RKO (cell line): ENCODE measurements at places on chromosomes 4 and X.

- DNase-seq = no peak
Measured at GRCh38 chr4:17063888-17064287, 165.4 kb upstream of the LDB2 start.

- no peak for DNase-seq
Measured at GRCh38 chr4:4455210-4455865, 68.4 kb downstream of the NSG1 start.

GRCh38 chr4:94345266-94345665 lies 2.6 kb upstream of the HPGDS start:
- no peak for DNase-seq

DNA sequence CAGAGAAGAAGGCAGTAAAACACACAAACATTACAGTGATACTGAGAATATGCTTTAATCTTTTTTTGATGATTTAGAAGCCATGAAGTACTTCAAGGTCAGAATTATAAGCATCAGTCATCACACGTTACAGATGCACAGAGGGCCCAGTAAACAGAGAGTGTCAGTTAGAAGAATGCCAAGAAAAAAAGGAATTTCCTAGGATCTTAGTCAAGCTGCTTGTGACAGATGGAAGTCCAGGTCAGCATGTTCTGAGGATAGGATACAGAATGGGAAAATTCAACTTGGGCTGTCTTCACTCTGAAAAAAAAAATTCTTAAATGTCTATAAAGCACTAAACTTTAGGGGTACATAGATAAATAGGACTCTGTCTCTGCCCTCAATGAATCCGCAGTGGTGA lies 38.9 kb downstream of the GATB start:
- no peak for DNase-seq

- DNase-seq = no peak
Measured at GRCh38 chrX:16014171-16014570, 109.2 kb upstream of the GRPR start.

GRCh38 chr4:142567199-142567598 lies 278.9 kb downstream of the INPP4B start:
- no peak for DNase-seq

- no peak for DNase-seq
Measured at GRCh38 chr4:61666244-61666643, 466.1 kb downstream of the ADGRL3 start.

GRCh38 chrX:11239230-11239629 lies 54.0 kb upstream of the AMELX start:
- DNase-seq = peak; percentile 22

- no peak for DNase-seq
Measured at GRCh38 chr4:174224550-174224949, 58.9 kb downstream of the FBXO8 start.

GRCh38 chr4:4206204-4206603 lies 20.5 kb downstream of the OTOP1 start:
- DNase-seq = no peak

DNA sequence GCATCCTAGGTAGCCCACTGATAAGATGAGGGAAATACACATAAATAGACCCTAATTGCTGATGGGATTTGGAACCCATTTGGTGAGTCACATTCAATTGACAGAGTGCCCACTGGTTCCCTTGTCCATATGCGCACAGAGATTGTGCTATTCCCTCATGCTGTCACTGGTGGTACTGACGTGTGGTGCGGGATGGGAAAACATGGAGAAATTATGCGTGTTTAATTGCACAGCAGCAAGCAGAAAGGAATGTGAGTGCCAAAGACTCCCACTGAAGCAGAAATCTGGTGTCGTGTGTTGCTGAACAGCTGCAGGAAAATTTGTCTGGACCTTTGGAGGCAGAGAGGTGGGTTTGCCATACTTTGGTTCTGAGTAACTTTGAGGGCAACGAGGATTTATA lies 92.2 kb downstream of the NHSL2 start:
- no peak for DNase-seq

DNA sequence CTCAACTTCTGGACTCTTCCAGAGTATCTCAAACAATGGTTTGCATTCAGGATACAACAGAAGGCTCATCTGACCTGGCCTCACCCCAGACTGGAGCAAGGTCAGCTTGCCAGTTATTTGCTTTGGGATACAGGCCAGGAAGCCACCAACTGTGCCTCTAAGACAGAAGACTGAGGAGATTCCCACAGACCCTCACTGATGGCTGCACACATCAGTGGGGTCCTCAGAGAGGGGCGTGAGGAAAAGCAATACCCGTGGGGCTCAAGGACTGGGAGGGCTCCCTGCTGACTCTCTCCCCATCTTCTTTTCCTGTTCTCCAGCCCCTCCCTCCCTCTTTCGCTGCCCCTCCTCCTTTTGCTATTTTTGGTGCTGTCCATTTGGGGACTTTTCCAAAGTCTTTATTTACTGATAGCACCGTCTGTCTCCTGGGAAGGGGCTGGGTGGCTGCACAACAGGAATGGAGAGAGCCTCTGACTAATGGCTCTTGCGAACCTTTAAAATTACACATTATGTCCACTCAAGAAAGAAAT lies 23.2 kb downstream of the RELL1 start:
- DNase-seq = no peak

DNA sequence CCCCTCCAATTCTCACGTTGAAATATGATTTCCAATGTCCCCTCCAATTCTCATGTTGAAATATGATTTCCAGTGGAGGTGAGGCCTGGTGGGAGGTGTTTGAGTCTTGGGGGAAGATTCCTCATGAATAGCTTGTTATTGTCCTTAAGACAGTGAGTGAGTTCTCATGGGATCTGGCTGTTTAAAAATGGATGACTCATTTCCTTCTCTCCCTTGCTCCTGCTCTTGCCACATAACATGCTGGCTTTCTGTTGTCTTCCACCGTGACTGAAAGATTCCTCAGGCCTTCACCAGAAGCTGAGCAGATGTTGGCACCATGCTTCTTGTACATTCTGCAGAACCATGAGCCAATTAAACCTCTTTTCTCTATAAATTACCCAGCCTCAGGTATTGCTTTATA lies 346.8 kb upstream of the TECRL start:
- peak; percentile 48 for DNase-seq

DNA sequence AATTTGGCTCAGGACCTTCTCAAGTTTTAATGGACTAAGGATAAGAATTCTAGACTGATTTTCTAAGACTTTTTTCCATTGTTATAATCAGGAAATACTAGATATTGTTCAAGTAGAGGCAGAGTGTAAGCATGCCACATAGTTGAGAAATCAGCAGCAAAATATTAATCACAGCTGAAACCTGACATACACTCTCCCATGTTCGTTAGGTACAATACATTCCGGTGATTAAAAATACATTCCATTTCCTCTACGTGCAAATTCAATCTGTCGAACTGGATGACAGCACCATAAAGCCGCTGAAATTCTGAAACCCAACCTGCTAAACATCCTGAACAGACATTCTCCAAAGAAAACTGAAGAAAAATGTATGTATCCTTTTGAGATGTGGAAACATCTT lies 587.6 kb upstream of the DIPK2B start:
- no peak for DNase-seq

- DNase-seq = no peak
Measured at GRCh38 chr4:155724731-155725130, 34.1 kb upstream of the GUCY1B1 start.

- no peak for DNase-seq
Measured at GRCh38 chr4:94665500-94666404, 92.0 kb upstream of the BMPR1B start.

DNA sequence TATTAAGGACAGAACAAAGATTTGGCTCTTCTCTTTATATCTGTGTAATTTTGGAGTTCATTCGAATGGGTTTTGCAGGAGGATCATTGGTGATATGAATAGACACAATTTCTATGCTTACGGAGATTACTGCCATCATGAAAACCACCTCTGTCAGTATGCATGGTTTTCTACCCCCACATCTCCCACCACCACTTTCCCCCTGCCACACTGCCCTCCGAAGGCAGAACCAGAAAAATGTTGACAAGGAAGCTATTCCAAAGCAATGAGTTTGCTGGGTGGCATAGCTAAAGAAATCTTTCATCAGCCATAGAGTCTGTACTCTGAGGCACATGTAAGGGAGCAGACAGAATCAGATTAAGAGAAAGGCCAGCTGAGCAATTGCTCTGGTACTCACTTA lies 567.3 kb upstream of the ACTRT1 start:
- no peak for DNase-seq

GRCh38 chrX:103688946-103689345 lies 2.4 kb upstream of the MORF4L2 start:
- peak; percentile 75 for DNase-seq

DNA sequence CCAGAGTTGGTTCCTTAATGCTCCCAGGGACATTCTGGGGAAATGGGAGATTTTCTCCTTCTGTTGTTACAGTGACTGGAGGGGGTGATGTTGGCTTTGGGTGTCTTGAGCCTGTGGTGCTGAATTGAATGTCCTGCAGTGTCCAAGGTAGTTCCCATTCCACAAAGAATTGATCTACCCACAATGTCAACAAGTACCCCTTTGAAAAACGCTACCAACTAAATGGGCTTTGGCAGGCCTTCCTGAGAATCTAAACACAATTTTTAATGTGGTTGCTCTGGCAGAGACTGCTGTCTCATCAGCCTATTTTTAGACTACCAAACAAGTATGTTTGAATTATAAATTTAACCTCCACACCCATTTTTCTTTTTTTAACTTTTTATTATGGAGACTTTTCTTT lies 69.4 kb downstream of the CCKAR start:
- no peak for DNase-seq

- DNase-seq = no peak
Measured at GRCh38 chrX:107823456-107823855, 2.2 kb upstream of the MID2 start.

DNA sequence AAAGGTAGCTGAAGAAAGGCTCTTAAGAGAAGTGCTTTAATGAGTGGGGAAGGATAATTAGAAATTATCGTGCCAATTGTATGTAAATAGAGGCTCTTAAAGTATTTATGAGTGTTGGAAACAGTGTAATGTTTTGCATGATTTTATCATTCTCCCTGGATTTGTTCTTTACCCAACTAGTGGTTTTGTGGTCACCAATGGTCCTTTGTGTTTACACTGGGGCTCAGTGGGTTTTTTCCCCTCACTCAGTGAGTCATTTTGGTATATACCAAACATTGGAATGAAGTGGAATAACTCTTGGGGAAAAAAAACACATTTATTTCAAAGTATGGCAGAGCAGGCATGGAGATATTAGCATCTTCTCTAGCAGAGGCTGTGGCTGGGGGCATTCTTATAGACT lies 20.8 kb upstream of the LGI2 start:
- no peak for DNase-seq

GRCh38 chr4:107098401-107098800 lies 62.3 kb upstream of the DKK2 start:
- DNase-seq = no peak

- no peak for DNase-seq
Measured at GRCh38 chrX:119226446-119226845, 9.6 kb upstream of the PGRMC1 start.

- DNase-seq = peak; percentile 35
Measured at GRCh38 chr4:48409203-48409602, 67.9 kb downstream of the SLAIN2 start.

DNA sequence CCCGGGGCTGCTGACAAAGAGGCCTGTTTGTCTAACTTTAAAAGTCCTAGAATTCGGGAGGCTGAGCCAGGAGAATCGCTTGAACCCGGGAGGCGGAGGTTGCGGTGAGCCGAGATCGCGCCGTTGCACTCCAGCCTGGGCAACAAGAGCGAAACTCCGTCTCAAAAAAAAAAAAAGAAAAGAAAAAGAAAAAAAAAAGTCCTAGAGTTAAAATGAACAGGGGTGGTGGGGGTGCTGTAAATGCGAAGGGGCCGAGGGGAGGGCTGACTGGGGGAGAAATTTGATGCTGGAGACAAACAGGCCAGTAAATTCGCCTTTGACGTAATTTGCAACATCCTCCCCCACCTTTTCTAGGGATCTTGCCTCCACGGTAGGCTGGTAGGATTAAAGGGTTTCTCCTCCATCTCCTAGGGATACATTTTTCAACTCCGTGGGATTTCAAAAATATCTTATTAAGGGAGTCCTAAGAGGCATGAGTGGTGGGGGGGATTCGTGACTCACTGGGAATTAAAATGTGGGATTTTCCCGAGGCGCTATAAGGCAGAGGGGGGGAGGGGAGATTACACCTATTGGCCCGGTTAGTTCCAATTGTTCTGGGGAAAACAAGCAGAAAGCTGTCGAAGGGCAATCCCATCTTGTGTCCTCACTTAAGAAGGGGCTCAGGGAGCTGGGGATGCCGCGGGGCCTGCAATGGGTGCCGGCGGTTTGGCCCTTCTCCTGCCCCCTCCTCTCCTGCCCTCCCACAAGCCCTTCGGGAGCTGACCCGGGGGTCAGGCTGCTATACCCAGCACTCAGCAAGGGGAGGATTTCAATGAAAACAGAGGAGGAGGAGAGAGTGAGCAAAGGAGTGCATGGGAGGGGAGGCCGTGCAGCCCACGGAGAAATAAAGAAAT lies 3.0 kb upstream of the BCOR start:
- DNase-seq = no peak

DNA sequence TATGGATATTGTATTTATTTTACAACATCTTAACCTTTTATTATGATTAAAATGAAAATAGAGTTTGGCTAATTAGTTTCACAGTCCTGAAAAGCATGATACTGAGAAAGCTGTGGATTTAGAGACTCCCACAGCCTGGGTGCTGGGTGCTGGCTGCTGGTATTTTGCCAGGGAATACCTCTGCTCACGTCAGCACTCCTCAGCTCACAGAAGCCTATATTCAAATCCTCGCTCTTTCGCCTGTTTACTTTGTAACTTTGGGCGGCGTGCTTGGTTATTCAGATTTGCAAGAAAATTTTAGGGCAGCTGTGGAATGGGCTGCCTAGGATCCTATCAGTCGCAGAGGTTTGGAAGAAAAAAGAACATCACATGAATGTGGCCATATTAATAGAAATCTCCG lies 261.8 kb downstream of the DCTD start:
- no peak for DNase-seq

- DNase-seq = no peak
Measured at GRCh38 chr4:39609454-39609931, 29.2 kb downstream of the SMIM14 start.

DNA sequence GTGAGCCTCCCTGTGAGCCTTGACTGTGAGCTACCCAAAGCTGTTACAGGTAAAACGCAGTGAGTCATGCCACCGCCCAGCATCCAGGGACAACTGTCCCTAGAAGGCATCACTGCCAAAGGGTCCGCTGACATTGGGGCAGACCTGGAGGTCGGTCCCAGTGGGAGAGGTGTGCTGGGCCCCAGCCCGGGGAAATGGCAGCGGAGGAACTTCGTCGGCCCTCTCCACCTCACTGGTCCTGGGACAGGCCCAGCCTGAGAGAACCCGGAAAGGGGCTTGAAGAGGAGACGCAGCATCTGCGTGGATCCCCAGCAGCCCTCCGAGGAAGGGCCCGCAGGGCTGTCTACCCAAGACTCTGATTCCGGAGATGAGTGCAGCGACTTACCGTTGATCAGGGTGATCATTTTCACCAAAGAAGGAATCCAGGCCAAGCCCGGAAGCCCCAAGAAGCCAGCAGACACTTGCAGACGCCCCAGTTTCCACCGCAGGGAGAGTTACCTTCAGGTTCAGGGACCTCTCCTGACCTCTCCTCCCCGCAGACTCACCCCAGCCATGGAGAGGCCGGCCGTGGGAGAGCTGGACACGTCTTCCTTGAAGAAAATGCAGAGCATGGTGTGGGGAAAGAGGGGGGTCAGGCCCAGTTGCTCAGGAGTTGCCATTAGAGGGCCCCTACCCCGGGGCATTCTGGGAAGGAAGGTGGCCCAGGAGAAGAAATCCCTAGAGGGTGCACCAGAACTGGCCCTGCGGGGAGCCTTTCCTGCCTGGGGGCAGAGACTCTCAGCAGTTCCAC lies 51.2 kb downstream of the CXorf49B start:
- DNase-seq = no peak
